HCT116 (cell line): ENCODE measurements at places on chromosomes 5 and 9. TPM values are rescaled to one million over a fixed set of nuclear protein-coding genes. Genes with fewer than 3 reads are reported as not detected.

DNA sequence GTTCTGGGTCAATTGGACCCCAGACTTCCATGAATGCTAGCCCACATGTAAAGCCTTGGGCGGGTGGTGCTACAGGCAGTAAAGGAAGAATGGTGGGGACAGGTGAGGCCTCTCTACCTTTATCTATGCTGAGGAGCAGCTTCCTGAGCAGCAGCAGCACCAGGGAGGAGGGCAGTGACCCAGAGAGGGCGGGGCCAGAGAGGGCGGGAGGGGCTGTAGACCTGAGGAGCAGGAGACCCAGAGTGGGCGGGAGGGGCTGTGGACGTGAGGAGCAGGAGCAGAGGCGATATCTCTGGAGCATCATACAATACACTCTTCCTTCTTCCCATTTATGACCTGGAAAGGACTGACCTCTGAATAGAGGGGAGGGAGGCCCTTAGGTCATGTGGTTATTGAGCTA lies 165.9 kb downstream of the MTRR start:
- H3K4me1 ChIP-seq, result no peaks in the 10 kb centered on the region
- no peaks in the 10 kb centered on the region for H3K36me3 ChIP-seq
- H3K27ac ChIP-seq, result no peak overlapping the region
- H3K27me3 ChIP-seq, result no peaks in the 10 kb centered on the region
- H3K4me3 ChIP-seq, result no peak overlapping the region
- no peak for DNase-seq

- no peak for DNase-seq
- no peaks in the 10 kb centered on the region for H3K4me1 ChIP-seq
- no peak overlapping the region for H3K4me3 ChIP-seq
- H3K27ac ChIP-seq, result no peak overlapping the region
Observed at GRCh38 chr9:20940447-20941173, 90.8 kb downstream of the HACD4 start.

The GFI1B gene
- total RNA-seq, result 0.20 TPM

The GRXCR2 gene
- not detected for total RNA-seq
